ENCODE measurements at places on chromosomes 3 and 15.
A peak's percentile ranks its signal among the peaks of the same experiment; 100 is the strongest.

- DNase-seq: peak; percentile 36
Observed at GRCh38 chr15:70248116-70249025, 150.7 kb upstream of the TLE3 start.

DNA sequence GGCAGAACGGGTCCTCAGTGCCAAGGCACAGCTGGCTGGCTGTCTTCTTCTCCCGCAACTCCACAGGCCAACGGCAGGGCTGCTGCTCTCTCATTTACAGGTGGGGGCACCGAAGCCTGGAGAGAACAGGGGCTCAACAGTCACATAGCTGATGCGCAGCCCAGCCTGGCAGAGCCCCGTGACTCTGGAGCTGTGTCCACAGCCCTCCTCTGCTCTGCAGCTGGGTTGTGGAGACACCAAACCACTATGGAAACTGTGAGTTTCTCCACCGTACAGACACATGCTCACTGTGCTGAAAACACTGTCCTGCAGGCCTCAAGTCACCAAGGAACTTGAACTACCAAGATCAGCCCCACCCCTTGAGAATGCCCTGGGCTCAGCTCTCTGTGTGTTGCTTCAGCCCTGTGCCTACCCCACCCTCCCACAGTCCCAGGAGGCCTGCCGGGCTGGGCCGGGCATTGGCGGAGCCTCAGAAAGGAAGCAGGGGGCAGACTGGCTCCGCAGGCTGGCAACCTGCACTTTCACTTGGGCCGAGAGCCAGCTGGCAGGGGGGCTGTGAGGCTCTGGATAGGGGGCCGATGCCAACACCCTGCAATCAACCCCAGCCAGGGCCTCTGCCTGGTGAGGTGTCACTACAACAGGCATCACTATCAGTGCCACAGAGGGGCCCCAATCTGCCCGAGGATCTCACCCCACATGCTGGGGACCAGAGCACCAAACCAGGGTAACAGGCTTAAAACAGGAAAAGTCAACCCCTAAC is 113.7 kb upstream of the RPL32 start:
- peak; percentile 63 for DNase-seq

DNA sequence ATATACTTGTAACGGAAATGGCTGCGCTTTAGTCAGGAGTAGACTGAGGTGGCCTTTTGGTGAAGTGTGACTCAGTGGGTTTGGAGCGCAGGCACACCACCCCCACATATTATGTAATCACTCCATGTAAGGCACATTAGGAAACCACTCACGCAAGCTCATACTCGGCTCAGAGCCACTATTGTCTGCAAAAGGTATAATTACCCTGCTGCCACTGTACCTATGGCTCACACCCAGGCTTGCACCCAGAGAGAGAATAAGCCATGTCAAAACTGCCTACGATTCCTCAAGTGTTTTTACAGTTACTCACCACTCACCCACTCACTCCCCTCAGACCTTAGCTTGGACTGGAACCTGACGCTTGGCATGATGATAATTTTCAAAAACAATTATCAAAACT is 611.9 kb upstream of the CCDC54 start:
- no peak for DNase-seq

GRCh38 chr3:128380719-128381118 is 86.0 kb downstream of the DNAJB8 start:
- DNase-seq: no peak

GRCh38 chr3:149571381-149571780 is 86.4 kb downstream of the WWTR1 start:
- DNase-seq: no peak

GRCh38 chr3:40566694-40567093 is 41.9 kb downstream of the ZNF621 start:
- DNase-seq: no peak

DNA sequence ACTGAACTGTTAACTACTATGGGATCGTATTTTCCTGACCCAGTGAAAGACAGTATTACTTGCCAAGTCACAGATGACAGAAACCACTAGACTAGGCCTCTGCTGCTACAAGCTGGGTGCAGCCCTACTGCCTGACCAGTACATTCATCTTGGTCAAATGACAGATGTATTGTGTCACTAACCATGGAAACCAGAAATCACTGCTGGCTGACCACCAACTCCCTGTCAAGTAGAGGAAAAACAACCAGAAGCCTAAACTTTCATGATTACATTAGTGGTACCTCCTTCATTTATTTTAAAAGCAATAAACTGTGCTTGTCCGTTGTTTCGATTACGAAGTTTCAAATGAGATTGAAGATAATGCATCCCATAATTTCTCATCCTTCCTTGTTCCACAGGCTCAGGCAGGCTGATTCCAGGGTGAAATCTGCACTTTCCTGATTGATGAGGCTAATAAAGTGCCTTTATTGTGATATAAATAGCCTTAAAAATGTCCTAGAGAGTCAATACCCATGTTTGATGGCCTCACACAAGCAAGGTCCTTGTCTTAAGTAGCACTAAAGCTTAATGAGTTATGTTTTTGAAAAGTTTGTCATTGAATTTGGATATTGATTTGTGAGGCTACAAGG is 309.7 kb downstream of the LSAMP start:
- DNase-seq: no peak

DNA sequence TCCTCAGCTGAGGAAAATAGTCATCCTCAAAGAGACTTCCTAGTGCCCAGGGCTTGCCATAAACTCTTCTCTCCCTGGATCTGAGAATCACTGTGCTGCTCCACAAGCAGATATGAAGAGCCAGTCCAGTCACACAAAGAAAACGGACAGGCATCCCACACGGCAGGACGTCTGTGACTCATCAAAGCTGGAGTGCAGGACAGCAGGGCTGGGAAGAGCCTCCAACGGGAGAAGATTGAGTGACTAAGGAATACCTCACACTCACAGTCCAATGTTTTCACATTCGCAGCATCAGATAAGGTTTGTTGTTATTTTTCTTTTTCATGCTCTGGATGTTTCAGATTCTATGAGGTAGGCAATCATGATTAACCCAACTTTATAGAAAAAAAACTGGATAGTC is 57.8 kb downstream of the NEK10 start:
- no peak for DNase-seq
